ENCODE measurements at places on chromosomes 2 and 18.

DNA sequence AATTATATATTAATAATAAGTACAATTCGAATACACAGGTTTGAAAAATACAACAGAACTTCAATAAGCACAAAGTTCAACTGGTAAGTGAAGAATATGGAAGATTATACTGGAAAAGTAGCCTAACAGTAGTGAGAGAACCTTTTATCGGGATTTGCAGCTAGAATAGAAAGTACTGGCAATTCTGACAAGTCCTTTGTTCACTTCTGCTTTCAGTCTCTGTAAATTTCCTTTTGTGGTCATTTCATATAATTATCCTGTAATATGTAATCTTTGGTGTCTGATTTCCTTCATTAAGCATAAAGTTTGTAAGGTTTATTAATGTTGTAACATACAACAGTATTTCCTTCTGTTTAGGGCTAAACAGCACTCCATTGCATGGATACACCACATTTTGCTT, 67.2 kb downstream of the CUL3 start:
- no peak for DNase-seq

- DNase-seq: no peak
These were observed 40.5 kb upstream of the ATG16L1 start for GRCh38 chr2:233210843-233211547.

GRCh38 chr2:165453561-165454094, 15.9 kb upstream of the CSRNP3 start:
- DNase-seq: no peak

GRCh38 chr2:223306371-223306770, 254.4 kb downstream of the KCNE4 start:
- DNase-seq: no peak

DNA sequence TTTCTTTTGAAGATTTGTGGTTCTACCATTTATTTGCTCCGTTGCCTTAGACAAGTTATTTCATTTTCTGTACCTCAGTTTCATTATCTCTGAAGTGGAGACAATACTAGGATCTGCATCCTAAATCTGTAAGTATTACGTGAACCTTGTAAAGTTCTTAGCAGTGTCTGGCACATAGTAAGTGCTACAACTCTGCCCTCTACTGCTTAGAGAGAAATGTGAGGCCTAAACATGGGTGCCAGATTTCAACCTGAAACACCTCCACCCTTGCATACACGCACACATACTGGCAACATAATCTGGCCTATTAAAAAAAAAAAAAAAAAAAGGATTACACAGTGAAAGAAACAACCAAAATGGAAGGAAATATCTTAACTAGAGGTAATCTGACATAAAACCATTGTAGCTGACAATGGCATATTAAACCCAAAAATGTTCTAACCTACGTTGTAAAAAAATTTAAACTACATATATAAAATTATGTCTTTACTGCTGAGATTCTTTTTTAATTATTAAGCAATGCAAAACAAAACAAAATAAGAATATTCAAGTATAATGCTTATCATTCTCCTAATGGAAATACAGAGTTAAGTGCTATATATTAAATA, 132.6 kb downstream of the MAP2 start:
- DNase-seq: no peak

DNA sequence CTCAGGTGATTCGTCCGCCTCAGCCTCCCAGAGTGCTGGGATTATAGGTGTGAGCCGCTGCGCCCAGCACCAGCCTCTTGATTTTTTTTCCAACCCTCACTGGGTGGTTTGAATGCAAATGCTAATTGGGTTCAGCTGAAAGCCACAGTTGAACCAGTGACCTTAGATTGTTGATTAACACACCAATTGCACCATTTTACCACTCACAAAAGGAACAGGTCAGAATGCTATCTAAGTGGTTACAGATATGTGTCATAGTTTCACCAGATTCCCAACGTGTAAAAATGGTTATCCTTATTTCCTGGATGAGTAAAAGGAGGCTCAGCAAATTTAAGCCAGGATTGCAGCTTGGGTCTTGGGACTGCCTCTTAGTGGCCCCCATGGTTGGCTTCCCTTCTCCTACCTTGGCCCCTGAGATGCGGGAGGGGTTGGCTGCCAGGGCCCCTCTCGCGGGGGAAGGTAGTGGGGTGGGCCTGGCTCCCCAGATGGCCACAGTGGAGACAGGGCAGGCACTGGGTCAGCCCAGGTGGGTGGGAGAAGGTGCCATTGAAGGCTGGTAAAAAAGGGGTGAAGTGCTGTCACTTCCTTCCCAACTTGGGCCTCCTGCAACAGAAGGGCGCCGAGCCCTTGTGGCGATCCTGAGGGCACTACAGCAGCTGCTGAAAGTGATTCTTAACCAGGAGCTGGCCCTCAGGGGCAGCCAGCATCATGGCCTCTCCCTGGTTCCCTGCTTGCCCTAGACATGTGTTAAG, 164.9 kb upstream of the HAAO start:
- DNase-seq: no peak

- DNase-seq: no peak
These were observed 2.0 kb downstream of the MBD5 start for GRCh38 chr2:148022882-148023281.

- DNase-seq: no peak
These were observed 58.2 kb downstream of the KDM3A start for GRCh38 chr2:86499326-86499725.

GRCh38 chr2:232571026-232571474, 20.6 kb downstream of the EIF4E2 start:
- DNase-seq: no peak

- DNase-seq: no peak
These were observed 1.9 kb downstream of the DOK6 start for GRCh38 chr18:69402533-69402989.

DNA sequence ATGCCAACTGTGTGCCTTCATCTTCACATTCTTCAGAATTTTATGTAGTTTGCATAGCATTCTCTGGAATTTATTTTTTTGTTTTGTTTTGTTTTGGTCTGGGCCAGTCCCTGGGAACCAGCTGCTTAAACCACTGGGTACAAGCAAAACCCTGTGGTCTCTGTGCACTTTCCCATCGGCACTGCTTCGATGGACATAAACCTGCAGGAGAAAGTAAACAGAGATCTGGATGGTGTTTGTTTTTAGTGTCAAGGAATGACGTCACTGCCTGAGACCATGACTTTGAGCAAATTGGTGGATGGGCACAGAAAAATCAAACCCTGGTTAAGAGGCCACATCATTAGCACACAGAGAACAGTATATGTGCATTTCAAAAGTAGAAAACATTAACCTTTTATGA, 64.7 kb upstream of the RASGRP3 start:
- no peak for DNase-seq

DNA sequence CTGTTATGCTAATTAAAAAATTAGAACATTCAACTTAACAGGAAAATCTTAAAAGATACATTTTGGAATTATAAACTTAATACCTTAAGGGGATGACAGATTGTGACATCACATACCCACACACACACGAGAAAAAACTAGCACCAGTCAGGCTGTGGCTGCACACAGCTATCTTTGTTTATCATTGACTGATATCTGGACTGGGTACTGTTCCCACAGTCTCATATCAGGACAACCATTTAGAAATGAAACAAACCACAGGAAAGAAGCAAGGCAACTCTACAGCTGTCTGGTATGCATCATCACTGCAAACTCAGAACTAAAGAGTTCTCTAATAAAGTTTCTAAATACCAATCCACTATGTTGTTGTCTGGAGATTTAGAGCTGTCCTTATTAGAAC, 210.9 kb upstream of the SMAD7 start:
- no peak for DNase-seq

- DNase-seq: no peak
These were observed 74.8 kb downstream of the BCL11A start for GRCh38 chr2:60478660-60479059.

- DNase-seq: no peak
These were observed 117.9 kb downstream of the CSRNP3 start for GRCh38 chr2:165587335-165587938.

DNA sequence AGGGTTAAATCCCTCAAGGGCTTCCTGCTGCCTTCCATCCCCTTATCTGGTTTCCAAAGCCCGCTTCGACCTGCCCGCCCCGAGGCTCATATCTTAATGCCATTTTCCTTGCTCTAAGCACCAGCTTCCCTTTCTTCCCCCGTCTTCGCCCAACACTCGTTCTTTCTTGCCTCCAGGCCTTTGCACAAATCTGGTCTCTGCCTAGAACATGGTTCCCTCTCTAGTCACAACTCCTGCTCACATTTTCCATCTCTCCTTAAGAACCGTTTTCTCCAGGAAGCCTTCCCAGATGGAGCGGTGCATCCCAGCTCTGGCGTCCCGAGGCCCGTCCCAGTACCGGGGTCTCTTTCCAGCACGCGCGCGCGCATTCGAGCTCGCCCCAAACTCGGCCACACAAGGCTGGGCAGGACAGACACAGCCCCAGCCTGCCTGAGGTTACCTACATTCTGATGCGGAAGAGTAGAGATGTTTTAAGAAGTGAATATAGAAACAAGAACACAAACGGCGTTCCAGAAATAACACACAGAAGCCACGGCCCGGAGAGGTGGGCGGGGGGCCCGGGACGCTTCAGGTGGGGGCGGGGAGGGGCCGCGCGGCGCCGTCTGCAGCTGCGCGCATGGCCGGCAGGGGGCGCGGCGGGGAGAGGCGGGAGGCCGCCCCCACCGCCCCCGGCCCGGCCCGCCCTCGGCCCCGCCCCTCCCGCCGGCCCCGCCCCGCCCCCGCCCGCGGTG, at the start of gene DGKD:
Gene DGKD (plus strand): TSS at position 726 of the 731 bp plus-strand sequence. CDS start 25 bp downstream, outside the sequence.
- peak; percentile 74 for DNase-seq

GRCh38 chr2:63124218-63124617, 73.6 kb downstream of the OTX1 start:
- no peak for DNase-seq

- no peak for DNase-seq
These were observed 117.9 kb downstream of the PPP1R1C start for GRCh38 chr2:182103526-182103925.

Data from stimulated activated CD4-positive, alpha-beta T cell treated with anti-CD3 and anti-CD28 coated beads, Interleukin-15, amount 100 ng/mL, for 1 hour (primary cell).